ENCODE measurements at places on chromosomes 1 and 21.

GRCh38 chr1:50332941-50333594 lies 90.2 kb downstream of the DMRTA2 start:
- DNase-seq, result peak; percentile 65

GRCh38 chr1:226631229-226632000 lies 82.9 kb downstream of the STUM start:
- no peak for DNase-seq

DNA sequence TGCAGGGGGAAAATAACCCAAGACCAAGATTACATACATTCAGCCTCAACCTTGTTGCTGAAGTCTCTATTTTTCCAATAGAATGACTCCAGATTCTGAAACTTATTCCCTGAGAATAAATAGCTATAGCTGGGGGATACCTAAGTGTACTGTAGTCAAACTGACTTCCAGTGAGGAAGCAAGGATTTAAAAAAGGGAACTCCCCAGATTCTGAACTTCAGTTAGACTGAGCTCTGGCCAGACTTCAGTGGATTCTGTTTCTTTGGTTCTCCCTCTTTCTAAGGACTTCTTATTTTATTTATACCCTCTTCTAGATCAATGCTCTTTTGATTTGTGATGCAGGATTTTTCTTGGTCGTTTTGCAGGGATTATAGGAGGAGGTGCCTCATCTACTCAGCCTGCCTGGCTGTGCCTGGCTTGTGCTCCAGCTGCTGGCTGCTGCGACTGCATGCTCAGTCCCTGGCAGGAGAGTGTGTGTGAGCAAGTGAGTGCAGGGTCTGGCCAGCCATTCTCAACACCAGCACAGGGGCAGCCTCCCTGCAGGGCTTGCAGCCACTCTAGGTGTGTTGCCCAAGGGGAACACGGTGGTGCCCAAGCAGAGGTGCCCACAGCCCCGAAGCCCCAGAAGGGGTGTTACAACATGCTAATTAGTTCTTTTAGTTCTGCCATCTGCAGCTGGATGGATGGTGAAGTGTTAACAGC lies 43.0 kb downstream of the SPATA17 start:
- no peak for DNase-seq

- no peak for DNase-seq
Measured at GRCh38 chr1:198174297-198174696, 17.5 kb downstream of the NEK7 start.

DNA sequence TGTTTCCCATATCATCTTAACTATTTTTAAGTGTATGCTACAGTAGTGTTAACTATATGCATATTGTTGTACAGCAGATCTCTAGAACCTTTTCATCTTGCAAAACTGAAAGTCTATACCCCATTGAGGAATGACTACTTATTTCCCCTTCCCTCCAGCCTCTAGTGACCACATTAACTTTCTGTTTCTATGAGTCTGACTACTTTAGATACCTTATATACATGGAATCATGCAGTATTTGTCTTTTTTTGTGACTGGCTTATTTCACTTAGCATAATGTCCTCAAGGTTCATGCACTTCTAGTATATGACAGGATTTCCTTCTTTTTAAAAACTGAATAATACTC lies 96.5 kb upstream of the BTG3 start:
- DNase-seq, result no peak

- no peak for DNase-seq
Measured at GRCh38 chr1:70963374-70963773, 84.2 kb downstream of the PTGER3 start.

DNA sequence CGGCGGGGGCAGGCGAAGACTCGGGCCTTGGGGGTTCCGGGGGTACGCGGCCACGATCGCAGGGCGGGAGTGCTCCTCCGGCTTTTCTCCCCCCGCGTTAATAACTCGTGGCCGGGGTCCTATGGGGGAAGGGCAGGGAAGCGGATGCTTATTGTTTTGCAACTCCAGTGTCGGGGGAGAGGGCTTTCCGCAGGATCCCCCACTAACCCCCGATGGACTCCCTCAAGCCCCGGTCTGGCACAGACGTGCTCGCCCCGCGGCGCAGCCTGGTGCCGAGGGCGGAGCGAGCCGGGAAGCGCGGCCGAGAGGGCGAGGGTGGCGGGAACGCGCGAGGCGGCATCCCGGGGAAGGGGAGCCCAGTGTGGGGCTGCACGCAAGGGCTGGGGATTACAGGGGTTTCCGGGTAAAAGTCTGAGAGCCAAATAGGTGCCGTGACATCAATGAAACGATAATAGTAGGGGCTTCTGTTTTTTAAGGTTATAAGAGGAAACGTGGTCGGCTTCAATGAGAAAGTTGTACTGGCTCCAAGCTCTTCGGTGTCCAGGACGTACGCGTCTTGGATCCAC lies 772 bp downstream of the UCK2 start:
- DNase-seq, result peak; percentile 33

- no peak for DNase-seq
Measured at GRCh38 chr1:155913969-155914757, 3.0 kb upstream of the RIT1 start.

DNA sequence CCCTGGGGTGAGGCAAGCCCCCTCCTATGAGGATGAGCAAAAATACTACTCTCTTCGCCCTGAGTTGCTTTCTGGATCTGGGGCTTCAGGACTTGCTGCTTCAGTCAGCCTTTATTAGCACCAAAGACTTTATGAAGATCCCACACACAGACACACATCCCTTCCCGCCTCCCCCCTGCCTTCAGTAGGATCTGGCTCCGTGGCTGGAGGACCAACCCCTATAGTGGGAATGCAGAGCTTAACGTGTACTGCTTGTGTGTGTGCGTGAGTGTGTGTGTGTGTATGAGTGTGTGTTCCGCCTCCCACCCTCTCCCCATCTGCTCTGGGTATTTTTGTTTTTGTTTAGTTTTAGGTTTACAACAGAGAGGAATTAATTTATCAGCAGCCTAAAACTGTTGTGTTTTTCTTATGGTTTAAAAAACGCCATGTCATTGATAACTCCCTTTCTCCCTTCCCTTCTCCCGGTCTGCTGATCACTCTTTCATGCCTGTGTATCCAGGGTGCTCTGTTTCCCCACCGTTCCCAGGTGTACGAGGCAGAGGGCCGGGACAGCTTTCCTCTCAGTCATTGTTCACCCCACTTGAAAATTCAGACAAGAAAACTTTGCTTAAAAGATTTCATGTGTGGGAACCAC lies 27.5 kb upstream of the ZFP69B start:
- DNase-seq, result no peak

- DNase-seq, result no peak
Measured at GRCh38 chr1:172457479-172458130, 13.7 kb upstream of the PIGC start.

DNA sequence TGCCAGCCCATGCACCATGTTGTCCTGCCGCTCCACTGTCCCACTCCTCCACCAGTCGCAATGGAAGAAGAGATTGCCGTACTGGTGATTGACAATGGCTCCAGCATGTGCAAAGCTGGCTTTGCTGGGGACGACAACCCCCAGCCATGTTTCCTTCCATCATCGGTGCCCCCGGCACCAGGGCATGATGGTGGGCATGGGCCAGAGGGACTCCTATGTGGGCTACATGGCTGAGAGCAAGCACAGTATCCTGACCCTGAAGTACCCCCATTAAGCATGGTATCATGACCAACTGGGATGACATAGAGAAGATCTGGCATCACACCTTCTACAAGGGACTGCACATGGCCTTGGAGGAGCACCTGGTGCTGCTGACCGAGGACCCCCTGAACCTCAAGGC lies 1.9 kb upstream of the AMY2B start:
- no peak for DNase-seq

- no peak for DNase-seq
Measured at GRCh38 chr1:93593854-93594602, 87.6 kb downstream of the BCAR3 start.

DNA sequence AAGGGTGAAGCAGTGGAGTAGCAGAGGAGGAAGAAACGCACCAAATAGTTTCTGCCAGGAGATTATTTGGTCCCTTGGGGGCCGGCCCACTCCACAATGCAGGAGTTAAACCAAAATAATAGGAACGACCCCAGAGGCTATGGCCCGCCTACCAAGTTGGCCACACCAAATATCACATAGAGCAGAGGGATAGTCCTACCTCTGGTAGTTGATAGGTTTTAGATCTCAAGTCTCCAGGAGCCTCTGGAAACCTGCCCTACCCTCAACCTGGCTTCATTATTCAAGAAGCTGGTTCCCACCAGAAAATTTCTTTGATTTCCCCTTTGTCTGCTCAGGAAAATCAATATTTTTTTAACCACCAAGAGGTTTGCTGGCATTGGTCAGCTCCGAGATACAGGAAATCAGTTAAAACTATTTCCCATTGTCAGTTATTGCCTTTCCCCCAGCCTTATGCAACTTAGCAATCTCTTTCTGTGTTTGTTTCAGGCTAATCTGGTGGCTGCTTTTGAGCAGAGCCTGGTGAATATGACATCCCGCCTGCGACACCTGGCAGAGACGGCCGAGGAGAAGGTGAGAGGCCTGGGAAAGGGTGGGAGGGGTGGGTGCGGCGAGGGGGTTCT lies 35.5 kb upstream of the IPO9 start:
- no peak for DNase-seq

DNA sequence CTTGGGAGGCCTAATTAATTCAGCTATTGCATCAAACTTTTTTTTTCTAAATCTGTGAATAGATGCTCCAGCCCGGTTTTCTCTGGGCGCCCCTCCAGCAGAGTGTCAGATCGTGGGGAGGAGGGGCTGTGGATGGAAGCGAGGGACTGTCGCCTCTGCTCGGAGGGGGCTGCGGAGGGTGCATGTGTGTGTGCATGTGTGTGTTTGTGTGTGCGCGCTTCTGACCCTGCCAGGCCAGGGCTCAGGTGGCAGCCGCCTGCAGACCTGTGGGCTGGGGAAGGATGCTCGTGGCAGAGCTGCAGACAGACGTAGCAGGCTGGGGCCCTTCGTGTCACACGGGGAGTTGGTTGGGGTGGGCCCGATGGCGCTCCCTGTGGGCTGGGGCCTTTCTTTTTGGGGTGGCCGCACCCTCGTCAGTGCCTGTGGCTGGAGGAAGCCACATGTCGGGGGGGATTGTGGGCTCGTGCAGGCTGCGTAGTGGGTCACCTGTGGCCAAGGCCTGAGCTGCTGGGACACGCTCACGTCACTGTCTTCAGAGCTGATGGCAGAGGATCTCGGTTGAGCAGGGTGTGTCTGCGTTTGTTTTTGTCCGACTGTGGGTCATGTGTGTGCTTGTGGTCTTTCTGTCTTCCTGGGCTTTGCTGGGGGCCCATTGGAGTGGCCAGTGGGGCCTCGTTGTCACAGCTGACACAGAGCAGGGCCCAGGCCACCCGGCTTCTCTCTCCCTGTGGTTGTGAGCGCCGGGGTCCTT lies 2.8 kb downstream of the SKI start:
- no peak for DNase-seq

DNA sequence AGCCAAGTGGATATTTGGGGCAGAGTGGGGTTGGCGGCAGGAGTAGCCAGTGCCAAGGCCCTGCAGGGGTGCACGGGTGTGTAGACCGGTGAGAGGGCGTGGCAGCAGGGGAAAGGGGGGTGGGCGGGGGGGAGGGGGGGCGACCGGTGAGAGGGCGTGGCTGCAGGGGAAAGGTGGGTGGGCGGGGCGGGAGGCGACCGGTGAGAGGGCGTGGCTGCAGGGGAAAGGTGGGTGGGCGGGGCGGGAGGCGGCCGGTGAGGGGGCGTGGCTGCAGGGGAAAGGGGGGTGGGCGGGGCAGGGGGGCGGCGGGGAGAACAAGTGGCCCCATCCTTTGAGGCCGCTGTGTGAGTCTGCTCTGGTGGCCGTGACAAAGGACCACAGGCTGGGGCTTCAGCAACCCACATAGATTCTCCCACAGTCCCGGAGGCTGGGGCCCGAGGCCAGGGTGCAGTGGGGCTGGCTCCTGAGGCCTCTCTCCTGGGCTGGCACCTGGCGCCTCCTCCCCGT lies 25.8 kb downstream of the RRP1 start:
- no peak for DNase-seq

DNA sequence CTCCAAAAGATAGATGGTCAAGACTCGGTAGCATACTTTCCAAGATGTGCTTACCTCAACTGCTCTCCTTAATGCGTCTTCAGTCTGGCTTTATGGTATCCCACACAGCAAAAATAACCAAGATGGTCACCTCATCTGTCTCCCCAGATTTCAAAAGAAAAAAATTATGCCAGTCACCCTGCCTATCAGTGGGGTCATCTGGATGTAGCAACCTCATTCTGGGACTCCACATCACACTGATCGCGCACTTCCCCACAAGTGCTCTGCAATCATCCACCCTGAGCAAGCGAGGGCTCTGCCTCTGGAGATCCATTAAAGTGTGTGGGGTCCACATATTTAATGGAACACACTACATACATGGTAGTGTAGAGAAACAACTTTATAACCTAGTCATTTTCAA lies 42.5 kb downstream of the ACBD3 start:
- no peak for DNase-seq

DNA sequence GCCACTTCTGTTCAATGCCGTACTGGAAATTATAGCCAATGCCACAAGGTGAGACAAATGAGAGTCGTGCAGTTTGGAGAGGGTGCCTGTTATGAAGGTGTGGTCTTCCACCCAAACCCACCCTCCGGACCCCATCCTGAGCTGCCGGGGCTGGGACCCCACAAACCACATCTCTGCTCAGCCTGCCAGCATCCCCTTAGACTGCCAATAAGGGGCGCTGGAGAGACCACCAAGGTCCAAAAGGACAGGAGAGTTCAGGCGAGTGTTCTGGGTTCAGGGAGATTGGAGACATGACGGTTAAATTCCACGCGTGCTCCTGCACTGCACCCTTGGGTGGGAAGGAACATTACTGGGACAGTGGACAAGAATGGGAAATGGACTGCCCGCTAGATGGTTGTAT lies 48.7 kb upstream of the COL18A1 start:
- no peak for DNase-seq

DNA sequence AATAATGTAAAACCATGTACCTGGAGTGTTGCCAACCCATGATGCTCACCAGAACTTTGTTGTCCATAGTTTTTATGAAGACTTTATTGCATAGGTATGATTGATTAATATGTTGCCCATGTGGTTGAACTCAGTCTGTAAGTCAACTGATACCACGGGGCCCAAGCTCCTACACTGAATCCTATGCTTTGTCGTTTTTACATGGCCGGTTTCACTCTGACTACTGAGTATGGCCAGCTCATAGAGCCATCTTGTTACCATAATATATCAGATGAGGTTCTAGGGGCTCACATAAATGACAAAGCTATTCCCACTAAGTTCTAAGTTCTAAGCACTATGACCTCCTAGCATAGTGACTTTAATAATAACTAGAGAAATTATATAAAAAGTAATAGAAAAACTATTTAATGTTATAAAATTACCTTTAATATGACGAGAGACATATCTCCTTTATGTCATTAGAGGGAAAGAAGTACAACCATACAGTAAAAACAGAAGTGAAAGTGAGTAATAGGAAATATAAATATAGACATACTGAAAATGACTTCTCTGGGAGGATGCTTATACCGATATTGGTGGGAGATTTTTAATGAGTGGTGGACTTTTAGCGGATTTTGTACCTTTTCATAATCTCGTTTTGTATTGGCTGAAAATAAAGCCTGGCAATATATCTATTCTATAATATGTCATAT lies 983.4 kb upstream of the PRMT6 start:
- DNase-seq, result no peak

GRCh38 chr1:6447016-6447817 lies 18.8 kb downstream of the TNFRSF25 start:
- no peak for DNase-seq

Data from NT2/D1 (cell line).